AG20443 (cell line): ENCODE measurements at places on chromosomes 16 and 17.

GRCh38 chr16:26169473-26169872, 477.7 kb downstream of the HS3ST4 start:
- DNase-seq = no peak

DNA sequence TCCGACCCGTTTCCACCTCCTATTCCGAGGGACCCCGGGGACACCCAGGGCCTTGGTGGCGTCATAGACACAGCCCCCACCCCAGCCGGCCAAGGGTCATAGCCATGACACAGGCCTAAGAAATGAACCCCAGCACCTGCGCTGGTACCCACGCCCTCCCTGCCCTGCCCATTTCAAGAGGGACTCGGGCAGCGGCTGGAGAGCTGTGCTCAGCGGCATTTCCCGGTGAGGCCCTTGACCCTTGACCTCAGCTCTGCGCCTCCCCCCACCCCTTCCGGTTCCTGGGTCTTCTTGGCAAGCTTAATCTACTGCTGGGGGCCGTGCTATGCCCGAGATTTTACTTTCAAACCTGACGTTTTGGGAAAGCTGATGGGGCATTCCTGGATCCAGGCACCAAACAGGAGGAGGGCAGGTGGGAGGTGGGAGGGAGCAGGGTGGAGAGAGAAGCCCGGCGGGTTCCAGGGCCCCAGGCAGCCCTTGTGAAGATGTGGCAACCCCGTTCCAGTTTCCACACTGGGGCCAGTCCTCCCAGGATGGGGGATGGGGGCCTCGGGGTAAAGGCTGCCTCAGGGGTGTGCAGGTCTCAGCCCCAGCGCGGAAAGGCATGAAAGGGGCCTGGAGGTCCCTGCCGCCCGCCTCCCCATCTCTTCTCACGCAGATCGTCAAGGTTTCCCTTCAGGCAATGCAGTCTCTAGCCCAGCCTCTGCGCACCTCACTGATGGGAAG, at the start of gene SLC22A31:
Gene SLC22A31, minus strand, starts transcription at position 414 of the 726 bp plus-strand sequence. Its CDS starts 36 bp downstream, at position 378.
- DNase-seq = no peak

GRCh38 chr16:17852977-17853702, 382.4 kb upstream of the XYLT1 start:
- no peak for DNase-seq

GRCh38 chr16:75175074-75175473, 26.8 kb downstream of the ZFP1 start:
- DNase-seq = no peak

DNA sequence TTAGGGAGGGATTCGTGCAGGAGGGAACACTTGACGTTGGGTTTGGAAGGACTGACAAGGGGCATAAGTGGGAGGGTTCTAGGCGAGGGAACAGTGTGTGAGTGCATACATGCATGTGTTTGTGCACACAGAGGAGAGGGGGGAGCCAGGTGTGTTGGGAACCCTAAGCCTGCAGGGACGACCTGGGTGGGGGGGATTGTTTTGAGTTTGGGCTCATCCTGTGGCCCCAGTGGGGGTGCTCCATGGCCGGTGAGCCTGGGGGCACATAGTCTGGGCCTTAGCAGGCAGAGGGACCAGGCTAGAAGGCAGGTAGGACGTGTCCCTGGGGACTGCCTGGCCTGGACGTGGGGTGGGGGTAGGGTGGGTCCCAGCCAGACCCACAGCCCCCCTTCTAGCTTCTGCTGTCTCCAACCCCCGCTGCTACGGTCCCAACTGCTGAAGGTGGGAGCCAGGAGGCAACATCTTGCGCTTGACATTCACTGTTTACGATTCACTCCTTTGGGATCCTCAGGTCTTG, 11.9 kb upstream of the RASD1 start:
- DNase-seq = no peak

DNA sequence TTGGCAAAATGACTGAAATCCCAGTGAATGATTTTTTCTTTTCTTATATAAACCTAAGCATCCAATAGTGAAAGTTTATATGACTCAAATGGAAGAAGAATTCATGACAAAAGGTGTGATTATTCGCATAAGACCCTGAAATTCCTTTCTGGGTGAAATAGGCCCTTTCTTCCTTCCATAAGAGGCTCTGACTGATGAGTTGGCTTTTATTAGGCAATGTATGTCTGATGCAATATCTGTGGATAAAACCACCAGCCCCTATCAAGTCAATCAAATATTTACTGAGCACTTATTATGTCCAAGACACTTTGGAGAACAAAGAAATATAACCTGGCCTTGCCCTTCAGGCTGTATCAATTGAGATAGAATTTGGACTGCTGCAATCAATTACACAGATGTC, 316.6 kb downstream of the CDH13 start:
- DNase-seq = no peak

DNA sequence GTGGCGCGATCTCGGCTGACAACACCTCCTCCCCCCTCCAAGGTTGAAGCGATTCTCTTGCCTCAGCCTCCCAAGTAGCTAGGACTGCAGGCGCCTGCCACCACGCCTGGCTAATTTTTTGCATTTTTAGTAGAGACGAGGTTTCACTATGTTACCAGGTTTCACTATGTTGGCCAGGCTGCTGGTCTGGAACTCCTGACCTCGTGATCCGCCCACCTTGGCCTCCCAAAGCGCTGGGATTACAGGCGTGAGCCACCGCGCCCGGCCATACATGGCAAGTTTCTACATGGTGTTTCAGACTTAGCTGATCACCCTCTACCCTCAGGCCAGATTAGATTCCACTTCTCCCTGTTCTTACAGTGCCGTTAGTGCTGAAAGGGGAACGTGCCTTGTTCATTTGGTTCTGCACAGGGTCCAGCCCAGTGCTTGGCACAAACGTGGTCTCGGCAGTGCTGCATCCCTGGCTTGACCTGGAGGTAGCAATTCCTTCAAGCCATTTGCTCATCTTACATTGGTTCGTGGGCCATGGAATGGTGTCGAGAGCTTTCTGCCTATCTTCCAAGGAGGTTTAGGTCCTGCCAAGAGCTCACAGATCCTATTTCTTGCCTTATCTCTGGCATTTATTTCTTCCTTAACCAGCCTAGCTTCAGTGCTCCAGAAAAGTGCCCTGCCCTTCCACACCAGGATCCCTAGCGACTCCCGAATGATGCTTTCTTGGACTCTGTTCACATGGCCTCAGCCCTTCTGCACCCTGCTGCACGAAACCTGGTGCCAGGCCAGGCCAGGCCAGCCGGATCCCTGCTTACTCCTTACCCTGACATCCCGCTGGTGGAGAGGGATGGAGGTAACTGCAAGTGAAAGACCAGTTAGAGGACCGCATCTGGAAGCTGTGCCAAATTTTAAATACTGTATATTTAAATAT, 14.8 kb upstream of the AURKB start:
- no peak for DNase-seq
